ENCODE measurements at places on chromosomes 2 and 18.

DNA sequence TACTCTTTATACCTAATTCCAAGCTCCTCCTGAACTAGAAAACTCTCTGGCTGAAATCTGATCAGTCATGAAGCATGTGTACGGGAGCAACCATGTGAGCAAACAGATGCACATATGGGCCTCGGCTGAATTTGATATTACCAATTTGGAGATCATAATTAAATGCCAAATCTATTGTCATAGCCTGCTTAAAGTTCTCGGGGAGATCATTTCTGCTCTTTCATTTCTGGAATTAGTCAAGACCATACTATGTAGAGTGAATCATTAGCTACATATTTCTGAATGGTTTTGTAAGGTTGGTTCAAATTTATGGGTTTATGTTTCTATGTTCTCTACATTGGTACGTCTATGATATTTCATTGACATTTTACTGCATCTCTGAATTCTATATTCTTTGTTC, 205.5 kb downstream of the UBE2E3 start:
- DNase-seq = no peak

GRCh38 chr2:33512112-33512511, 35.7 kb downstream of the RASGRP3 start:
- no peak for DNase-seq

DNA sequence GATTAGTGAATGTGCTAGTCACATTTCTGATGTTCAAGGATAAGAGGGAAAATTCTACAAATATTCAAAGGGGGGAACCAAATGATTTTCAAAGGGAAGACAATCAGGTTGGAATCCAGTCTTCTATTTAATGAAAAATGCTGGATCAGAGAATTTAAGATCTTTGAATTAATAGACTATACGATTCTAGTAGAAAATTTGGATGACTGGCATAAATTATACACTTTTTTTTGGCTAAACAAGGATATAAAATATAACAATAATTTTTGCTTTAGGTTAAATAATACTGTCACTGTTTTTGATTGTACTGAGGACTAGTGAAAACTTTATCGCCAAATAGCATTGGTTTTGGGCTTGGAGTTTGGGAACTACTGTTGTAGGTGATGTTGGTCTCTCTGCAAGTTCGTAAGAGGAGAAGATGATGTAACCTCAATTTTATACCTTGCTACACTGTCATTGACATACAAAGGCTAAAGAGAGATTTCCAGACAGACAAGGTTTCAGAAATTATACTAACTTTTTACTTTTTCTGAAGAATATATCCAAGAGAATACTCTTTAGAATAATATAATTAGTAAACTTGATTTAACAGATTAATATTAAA, 51.3 kb downstream of the NCOA1 start:
- no peak for DNase-seq

GRCh38 chr2:127024769-127025358, 82.1 kb downstream of the BIN1 start:
- no peak for DNase-seq

DNA sequence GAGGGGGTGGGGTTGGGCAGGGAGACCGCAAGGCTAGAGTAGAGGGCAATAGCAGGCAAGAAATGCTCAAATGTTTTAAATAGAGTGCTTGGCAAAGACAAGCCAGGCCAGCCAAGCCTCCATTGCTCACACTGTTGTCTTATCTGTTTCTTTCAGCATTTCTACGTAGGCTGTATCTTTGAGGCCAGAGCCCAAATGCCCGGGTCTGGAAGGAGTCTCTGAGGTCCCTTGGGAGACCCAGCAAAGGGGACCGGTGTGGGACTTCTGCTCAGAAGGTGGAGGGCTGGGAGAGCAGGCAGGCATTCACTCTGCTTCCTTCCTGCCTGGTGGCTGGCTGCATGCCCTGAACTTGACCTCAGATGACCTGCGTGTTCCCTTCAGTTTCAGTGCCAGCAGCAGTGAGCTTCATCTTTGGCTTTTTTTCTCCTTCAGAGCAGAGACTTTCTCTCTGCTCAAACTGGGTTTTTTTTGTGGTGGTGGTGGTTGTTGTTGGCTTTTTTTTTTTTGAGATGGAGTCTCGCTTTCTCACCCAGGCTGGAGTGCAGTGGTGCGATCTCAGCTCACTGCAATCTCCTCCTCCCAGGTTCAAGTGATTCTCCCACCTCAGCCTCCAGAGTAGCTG, 13.7 kb upstream of the TET3 start:
- DNase-seq = no peak

DNA sequence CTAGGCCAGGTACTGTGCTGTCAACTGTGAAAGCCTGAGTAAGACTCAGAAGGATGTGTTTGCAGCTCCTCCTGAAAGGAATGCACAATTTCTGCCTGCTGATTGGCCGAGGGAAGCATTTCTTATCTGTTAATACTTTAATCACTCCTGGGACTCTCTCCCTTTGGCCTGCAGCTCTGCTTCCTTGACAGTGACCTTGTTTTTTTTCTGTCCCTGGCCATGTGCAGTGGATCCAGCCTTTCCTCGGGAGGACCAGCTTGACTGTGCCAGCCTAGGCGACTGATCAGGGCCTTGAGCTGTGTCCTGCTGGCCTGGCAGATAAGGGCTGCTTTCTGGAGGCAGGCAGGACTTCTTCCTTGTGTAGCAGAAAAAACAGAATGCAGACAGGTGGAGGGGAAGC, 10.0 kb downstream of the RNF144A start:
- no peak for DNase-seq

DNA sequence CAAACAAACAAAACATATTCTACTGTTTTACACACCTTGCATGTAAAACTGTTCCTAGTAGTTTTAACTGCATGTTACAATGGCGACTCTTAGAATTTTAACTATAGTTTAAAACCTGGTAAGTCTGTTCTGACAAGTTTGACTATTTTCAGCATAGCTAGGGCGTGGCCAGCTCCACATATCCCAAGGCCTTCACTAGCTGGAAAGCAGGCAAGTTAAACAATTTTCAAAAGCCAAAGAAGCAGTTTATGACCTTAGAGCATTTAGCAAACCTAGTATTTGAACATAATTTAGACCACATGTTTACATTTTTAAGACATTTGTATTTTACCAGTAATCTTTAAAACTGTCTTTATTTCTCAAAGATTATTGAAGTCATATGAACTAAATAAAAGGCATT, 402.8 kb upstream of the SYT4 start:
- peak; percentile 35 for DNase-seq

DNA sequence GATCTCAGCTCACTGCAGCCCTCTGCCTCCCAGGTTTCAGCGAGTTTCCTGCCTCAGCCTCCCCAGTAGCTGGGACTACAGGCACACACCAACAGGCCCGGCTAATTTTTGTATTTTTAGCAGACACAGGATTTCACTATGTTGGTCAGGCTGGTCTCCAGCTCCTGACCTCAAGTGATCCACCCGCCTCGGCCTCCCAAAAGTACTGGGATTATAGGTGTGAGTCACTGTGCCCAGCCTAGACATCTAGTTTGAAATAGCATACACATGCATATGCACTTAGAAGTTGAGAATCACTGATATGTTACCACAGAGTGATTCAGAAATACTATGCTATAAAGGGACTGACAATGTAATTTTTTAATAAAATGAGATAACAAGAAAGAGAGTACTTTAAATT, 69.8 kb upstream of the CDKL4 start:
- peak; percentile 9 for DNase-seq

- DNase-seq = no peak
Observed at GRCh38 chr2:28497206-28497605, 1.3 kb downstream of the PLB1 start.

- no peak for DNase-seq
Observed at GRCh38 chr2:206040525-206040924, 45.4 kb downstream of the INO80D start.

DNA sequence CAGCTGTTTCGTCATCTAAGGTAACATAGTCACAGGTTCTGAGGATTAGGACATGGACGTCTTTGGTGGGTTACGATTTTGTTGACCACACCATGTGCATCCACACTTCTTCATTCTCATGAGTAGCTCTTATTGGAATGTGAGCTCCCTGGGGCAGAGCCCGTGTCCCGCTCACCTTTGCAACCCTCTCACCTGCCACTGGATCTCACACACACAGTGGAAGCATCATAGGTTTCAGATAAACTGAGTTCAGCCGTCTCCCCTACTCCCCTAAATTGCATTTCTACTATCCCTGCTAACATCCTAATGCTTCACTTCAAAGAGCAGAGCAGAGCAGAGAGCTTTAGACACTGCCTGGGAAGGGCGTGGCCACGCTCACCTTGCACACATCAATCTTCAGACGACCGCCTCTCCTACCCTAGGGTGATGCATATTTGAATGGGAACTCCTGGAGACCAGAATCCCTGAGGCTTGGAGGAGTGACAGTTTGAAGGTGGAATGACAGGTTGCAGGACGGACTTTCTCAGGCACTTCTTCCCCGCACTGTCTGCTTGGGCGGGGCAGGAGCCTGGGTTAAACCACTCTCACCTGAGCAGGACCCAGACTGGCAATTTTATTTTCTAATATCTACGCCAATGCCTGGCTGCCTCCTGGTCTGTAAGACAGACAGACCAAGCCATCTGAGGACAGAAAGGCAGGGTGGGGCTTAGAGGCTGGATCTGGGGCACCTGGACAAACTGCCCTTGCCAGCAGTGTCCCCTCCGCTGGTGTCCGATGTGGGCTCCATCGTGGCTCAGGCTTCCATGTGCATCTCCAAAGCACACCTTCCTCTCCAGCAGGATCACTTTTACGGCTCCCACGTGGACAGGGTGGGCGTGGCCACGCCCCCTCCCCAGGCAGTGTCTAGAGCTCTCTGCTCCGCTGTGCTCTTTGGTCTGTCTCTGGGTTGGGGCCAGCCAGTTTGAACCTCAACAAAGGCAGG, 229.5 kb upstream of the COPS8 start:
- DNase-seq = no peak

GRCh38 chr2:11995456-11995855, 249.0 kb downstream of the LPIN1 start:
- DNase-seq = peak; percentile 60

DNA sequence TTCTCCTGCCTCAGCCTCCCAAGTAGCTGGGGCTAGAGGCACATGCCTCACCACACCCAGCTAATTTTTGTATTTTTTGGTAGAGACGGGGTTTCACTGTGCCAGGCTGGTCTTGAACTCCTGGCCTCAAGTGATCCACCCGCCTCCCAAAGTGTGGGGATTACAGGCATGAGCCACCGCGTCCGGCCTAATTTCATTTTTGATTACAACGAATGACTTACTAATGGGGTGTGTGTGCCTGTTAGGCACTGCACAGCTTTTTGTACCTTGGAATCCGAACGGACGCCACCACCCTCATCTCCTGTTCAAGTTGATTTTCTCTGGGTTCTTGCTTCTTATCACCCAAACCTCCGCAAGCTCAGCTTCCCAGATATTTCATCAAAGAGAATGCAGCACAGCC, 17.2 kb downstream of the PTMA start:
- DNase-seq = no peak

- DNase-seq = no peak
Observed at GRCh38 chr2:152198499-152198898, 22.9 kb upstream of the STAM2 start.

DNA sequence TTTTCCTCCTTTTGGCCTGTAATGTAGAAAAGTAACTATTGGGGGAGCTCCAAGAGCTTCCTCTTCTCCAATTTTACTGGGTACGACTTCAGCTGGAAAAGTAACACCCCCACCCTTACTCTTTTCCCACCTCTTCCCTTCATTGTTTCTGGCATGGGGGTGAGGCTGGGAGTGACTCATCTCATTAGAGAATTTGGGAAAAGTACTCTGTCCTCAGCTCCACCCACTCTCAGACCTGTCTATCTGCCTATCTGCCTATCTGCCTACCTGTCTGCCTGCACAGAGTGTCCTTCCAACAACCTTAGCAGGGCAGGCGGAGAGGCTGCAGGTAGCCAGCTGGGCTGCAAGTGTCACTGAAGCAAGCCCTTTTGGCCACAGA, 93.6 kb downstream of the EPHA4 start:
- DNase-seq = no peak

DNA sequence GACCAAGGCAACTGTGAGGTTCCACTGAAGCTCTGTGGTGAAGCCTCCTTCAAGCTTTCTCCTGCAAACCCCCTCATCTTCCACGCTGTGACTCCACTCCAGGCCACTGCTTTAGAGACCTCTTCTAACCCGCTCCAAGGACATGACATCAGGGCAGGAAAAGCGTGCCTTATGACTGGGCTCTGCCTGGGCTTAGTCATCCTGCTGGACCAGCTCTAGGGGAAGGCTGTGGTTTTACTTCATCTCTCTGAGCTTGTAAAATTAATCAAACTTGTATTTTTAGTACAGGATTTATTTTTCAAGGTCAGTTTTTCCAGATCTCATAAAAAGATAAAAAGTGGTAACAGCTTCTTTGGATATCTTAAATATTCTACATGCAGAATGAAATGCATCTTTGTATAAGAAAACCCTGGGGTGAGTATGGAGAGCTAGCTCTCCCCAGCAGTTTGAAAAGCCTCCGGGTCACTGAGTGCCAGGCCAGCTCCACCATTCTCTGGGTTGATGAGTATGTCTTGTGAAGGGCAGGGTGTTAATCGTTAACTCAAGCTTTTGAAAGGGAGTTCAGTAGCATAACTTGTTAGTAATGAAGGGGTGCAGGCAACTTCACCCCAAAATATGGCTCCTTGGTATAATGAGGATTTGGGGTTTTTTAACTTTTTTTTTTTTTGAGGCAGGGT, 33.1 kb upstream of the YPEL5 start:
- peak; percentile 65 for DNase-seq

GRCh38 chr2:29129586-29130281, 14.5 kb downstream of the CLIP4 start:
- DNase-seq = no peak

GRCh38 chr2:120887741-120888231, 152.1 kb downstream of the GLI2 start:
- DNase-seq = no peak

DNA sequence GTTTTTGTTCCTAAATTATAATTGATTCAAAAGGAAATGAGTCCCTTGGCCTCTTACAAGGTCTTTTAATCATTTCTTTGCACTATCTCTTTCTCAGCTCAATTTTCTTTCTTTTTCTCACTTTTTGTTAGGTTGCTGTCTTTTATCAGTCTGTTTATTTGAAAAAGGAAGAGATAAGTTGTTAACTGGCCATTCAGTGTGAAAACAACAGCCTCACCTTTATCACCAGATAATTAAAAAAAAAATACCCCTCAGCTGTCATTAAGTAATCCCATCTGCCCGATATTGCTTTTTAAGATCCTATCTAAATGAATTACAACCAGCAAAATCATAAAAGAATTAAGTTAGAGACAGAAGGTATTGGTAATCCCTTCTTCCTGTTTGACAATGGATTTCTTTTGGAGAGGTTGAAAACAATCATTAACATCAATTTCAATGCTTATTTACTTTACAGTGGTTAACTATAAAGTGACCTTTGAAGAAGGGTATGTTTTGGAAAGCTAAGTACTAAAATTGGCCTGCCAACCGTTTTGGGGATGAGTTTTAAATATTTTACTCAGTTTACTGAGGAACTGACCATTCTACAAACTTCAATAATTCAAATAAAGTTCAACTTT, 104.9 kb downstream of the TGIF1 start:
- DNase-seq = no peak

- DNase-seq = no peak
Observed at GRCh38 chr2:217048730-217049129, 188.9 kb upstream of the TNP1 start.

- no peak for DNase-seq
Observed at GRCh38 chr18:6058941-6059340, 163.6 kb upstream of the TMEM200C start.

GRCh38 chr18:35186291-35187034, 54.4 kb upstream of the ZNF397 start:
- DNase-seq = no peak

- DNase-seq = no peak
Observed at GRCh38 chr18:8987241-8987640, 115.3 kb upstream of the NDUFV2 start.

- DNase-seq = no peak
Observed at GRCh38 chr2:144358374-144358964, 161.4 kb downstream of the ZEB2 start.

GRCh38 chr2:235025800-235026536, 74.2 kb downstream of the SH3BP4 start:
- peak; percentile 47 for DNase-seq

Measured in fibroblast of skin of left quadriceps (primary cell).